ENCODE measurements at places on chromosomes 13 and 19.

DNA sequence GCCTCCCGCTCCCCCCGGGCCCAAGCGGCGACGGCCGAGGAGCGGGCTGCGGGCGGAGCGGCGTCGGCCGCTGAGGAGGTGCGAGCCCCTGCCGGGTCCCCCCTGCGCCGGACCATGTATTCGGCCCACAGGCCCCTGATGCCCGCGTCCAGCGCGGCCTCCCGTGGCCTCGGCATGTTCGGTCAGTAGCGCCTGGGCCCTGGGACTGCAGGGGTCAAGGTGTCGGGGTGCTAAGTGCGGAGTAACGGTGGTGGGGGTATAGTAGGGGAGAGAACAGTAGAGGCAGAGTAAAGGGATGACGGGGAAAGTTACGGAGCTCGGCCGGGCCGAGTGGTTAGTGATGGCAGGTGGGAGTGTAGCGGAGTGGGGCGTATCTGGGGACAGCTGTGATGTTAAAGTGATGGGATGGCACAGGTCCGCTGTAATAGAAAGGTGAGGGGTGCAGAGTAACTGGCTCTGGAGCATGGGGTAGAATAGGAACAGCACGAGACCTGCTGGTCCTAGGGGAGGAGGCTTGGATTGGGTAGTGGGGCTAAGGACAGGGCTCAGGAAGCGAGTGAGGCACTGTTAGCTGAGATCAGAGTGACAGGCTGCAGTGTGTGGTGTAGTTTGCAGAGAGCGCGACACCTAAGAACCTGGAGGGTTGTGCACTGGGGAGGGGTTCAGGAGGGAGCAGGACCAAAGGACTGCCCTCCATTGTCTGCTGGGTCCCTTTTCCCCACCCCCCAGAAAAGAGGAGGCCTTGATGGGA lies 15.7 kb downstream of the CIC start:
- DNase-seq, result no peak

GRCh38 chr13:40982772-40983171 lies 36.3 kb downstream of the ELF1 start:
- no peak for DNase-seq

DNA sequence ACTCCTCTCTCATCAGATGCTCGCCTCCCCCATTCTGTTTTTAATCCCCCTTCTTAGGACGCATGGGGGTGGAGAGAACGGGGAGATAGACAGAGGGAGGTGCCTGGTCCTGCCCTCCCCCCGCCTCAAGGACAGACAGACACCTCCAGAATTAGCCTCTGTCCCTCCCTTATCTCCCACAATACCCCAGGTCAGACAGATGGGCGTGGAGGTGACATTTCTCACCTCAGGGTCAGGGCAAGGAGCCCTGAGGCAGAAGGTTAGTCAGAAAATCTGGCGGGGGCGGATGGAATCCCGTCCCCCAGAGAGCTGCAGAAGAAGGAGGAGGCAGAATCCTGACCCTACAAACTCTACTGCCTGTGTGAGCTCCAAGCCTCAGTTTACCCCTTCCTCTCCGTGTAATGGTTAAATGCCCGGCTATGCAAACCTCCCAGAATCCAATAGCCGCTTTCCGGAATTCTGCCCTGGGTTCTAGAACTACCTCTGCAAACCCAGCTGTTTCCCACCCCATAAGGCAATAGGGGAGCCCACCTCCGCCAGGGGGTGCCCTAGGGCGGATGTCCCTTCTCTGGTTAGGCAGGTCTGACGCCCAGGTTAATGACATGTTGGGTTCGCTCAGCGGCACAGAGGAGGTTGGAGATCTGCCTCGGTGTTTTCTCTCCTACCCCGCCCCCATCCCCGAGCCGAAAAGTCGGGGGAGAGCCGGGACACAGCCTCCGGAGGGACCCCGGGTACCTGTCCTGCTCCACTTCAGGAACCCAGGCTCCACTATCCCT lies 900 bp downstream of the PPP1R13L start:
- DNase-seq, result no peak

GRCh38 chr19:46660551-46661019 lies 397 bp downstream of the DACT3 start:
- no peak for DNase-seq

DNA sequence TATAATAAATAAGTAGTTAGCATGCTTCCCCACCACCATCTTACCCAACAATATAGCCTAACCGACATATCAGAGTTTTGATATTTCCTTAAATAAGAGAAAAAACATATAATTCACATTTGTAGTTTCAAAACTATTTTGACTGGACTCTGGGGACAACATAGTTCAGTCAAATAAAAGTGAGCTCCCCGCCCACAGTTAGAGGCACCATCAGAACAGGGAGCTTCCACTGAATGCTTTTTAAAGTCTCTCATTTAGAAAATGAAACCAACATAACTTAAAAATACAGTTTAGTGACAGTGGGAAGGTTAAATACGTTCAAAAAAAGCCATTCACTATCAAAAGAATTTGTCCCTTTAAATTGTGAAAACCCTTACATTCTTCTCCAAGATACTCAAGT lies 92.8 kb downstream of the EPSTI1 start:
- no peak for DNase-seq

GRCh38 chr13:36629057-36629385 lies 44.8 kb upstream of the SERTM1 start:
- DNase-seq, result no peak

GRCh38 chr13:41802684-41803444 lies 158.0 kb downstream of the VWA8 start:
- DNase-seq, result no peak

DNA sequence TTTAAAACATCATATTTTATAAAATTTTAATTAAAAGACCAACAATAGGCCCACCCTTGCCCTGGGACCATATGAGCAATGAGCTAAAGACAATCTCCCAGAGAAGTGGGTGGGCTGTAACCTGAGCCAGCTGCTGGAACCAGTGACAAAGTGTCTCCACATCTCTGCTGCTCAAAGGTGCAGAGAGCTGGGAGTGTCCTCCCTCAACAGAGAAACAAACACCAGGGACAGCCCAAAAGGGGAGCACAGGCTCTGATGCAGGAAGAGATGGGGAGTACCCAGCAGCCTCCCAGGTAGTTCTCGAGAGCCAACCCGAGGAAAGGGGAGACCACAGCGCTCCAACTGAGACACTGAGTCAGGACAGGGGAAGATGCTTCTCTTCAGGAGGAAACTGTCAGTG lies 39.1 kb downstream of the DOCK9 start:
- no peak for DNase-seq

DNA sequence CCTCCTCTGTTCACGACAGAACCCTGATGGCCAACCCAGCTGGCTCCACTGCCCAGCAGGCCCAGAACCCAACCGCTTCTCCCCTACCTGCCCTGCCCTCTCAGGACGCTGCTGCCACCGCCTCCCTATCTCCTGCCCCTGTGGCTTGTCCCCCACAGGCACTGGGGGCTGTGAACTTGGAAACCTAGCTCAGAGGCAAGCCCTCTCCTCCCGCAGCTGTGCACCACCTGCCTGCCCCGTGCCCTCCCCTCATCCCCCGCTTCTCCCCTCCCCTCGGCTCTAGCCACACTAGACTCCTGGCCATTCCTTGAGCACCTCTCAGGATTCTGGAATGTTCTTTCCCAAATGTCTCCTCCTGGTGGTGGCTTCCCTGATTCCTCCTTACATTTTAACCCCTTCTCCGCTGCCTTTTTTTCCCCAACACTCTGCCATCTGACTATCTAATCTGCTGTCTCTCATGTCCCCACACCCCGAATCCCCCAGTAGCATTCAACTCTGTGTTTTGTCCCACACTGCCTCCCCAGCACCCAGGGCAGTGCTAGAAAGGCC lies 6.7 kb downstream of the NANOS3 start:
- DNase-seq, result no peak

GRCh38 chr13:58340895-58341294 lies 709.4 kb downstream of the PCDH17 start:
- no peak for DNase-seq

DNA sequence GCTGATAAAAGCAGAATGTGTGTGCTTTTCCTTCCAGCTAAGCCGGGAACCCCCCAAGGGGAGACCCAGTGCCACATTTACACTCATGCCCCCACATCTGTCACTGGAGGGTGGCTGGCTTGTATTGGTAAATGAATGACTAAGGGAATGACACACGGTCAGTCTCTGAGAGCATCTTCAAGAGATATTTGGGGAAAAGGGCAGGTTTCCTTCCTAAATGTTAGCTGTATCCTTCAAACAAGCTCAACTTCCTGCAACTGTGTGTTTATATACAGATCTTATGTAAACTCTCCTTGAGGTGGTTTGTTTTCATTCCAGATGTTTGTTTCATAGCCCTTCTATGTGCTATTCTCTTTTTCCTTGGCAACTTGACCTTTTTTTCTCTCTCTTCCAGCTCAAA lies 192.6 kb downstream of the COL4A1 start:
- DNase-seq, result no peak

DNA sequence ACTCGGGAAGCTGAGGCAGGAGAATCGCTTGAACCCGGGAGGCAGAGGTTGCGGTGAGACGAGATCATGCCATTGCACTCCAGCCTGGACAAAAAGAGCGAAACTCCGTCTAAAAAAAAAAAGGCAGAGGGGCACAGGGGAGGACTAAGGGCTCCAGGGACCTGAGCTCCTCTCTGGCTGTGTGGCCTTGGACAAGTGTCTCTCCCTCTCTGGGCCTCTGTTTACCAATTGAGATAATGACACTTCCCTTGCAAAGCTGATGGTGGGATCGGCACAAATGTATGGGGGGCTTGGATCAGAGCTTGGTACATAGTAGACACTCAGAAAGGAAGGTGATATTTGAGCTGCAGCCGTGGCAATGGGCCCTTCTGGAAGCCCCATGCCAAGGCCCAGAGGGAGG lies 11.4 kb upstream of the SPACA4 start:
- no peak for DNase-seq

DNA sequence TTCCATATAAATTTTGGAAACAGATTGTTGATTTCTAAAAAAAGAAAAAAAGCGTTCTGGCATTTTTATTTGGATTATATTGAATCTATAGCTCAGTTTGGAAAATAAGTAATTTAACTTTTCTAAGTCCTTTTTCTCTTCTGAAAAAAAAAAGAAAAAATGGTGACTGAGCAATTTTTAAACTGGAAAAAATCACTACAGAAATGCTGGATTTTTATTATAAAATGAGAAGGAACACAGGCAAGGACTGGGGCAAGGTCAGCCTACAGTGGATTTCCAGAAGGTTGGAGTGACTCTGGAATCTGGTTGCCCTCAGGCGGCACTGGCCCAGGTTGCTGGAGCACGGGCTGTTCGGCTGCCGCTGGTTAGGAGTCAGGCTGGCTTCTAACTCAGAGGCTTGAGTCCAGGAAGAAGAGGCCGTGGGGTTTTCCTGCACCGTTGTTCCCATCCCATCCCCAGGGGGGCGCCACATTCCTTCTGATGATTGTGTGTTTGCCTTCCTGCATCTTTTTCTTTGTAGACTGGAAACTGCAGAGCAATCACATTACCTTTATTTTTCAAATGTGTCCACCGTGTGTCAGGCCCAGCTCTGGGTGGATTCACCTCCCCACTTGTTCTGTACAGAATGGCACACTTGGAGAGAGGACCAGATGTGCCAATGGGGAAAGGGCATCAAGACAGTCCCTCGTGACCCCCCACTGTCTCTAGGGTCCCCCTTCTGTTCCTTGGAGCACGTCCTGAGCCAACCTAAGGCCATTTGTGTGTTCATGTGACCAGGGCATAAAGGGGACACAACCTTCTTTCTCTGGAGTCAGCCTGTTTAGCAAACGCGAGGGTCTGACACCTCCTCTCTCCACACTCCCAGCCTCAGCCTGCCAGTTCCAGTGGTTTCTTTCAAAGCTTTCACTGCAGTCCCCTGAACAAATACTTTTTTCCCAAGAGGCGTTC lies 44.5 kb upstream of the GTF3A start:
- DNase-seq, result peak; percentile 18

- DNase-seq, result no peak
Observed at GRCh38 chr13:63896321-63896720, 2480.7 kb upstream of the PCDH20 start.

GRCh38 chr19:55056827-55057226 lies 6.1 kb downstream of the RDH13 start:
- no peak for DNase-seq

DNA sequence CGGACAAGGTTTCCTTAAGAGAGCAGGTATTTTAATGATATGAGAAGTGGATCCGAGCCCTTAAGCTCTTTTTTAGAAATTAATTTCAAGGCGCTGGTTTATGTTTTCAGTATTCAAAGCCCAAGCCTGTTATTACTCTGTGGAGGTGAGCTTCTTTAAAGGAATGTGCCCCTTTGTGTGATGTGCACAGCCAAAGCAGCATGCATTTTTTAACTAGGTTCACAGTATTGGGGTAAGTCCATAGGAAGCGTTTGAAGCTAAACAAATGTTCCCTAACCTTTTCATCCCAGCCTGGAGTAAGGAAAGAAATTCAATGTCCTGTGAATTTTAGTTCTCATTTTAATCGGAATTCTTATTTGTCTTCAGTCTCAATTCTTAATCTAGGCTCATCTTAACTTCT lies 217.5 kb downstream of the KCTD12 start:
- no peak for DNase-seq

DNA sequence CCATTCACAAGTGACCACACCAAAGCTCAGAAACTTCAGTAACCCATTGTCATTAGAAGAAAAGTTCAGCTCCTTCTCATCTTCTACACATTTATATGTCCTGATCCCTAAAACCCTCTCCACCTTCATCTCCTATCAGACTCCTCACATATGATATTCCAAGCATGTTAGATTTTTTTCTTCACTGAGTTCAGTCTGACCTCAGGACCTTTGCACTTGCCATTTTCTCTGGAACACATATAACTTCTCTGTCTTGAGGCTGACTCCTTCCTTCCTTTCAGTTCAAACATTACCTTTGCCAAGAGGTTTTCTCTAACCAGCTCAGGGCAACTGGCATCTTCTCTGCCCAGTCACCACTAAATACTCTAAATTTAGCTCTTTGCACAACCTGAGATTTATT lies 54.1 kb downstream of the C13orf42 start:
- DNase-seq, result no peak

DNA sequence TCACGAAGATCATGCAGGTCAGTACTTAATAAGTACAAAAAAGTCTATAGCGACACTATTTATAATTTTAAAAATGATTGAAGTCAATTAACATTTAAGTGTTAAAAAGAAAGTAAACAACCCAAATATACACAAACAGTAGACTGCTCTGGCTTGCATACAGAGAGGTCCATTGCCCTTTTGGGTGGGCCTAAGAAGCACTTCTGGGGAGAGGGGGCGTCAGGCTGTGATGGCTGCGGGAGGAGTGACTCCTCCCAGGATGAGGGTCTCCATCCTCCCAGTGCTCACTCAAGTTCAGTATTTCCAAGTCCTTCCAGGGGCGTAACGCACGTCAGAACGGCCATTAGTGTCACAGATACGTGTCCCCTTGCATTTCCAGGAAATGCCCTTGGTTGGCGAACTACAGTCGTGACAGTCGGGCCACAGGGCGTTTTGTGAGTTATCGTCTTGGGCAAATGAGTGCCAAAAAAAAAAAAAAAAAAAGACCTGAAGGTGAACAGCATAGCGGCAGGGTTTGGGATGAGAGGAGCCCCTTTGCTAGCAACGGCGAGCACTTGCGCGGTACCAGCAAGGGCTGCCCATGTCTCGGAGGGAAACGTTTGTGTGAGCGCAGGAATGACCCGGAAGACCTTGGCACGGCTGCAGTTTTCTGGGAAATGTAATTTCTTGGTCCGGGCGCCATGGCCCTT lies at the start of gene SCGB2B2:
TSS of gene SCGB2B2 (minus strand) at position 463 of the 689 bp plus-strand sequence. CDS start 82,596 bp downstream, outside the sequence.
- DNase-seq, result peak; percentile 84

Data from anterior cingulate cortex (tissue), 58 donors.